Stimulated activated CD4-positive, alpha-beta T cell treated with anti-CD3 and anti-CD28 coated beads, Interleukin-4, amount 100 ng/mL, for 24 hours (primary cell): ENCODE measurements at places on chromosomes 12 and 14.

GRCh38 chr14:75234173-75235115 lies 44.2 kb upstream of the FOS start:
- no peak for DNase-seq

GRCh38 chr12:52975820-52976573 lies 27.1 kb downstream of the KRT18 start:
- DNase-seq = no peak

DNA sequence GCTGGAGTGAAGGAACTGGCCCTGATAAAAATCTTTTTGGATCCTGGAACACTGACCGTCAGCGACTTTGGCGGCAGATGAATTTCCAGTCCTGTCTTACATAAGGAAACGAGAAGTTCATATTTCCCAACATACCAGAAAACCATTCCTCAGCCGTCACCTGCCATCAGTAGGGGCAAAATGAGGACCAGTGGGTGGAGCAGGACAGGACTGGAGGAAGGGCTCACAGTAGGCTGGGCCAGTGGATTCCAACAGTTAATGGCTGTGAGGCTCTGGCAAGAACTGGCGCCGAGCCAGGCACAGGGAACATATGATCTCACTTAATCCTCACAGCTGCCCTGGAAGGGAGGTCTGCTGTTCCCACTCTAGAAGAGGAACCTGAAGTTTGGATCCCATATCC lies 67.2 kb upstream of the FAM181A start:
- no peak for DNase-seq

GRCh38 chr12:63982604-63983295 lies 138.2 kb downstream of the SRGAP1 start:
- no peak for DNase-seq

- no peak for DNase-seq
These were observed 92.7 kb downstream of the DYRK2 start for GRCh38 chr12:67741270-67741669.

DNA sequence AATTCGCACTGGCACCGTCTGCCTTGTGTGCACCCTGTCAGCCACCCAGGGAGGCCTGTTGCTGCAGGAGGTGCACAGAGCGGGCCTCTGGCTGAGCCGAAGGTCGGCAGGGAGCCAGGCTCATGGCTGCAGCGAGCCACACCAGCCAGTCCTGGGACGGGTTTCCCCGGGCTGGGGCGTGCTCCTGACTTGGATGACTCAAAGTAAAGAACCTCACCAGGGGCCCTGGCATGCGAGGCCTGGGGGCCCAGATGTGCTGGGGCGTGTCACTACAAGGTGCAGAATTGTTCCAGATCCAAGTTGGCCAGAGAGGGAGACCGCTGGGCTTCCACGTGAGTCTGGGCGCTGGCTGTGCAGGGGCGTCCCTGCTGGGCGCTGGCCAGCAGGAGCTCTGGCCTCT lies 34.5 kb downstream of the FBRSL1 start:
- DNase-seq = no peak

- peak; percentile 83 for DNase-seq
These were observed 18.9 kb upstream of the SMUG1 start for GRCh38 chr12:54207539-54208294.

- DNase-seq = no peak
These were observed 1.6 kb downstream of the SLC48A1 start for GRCh38 chr12:47774663-47775062.

GRCh38 chr12:127191129-127191528 lies 1075.8 kb upstream of the TMEM132C start:
- DNase-seq = no peak

GRCh38 chr14:50344116-50344775 lies 32.1 kb downstream of the DMAC2L start:
- peak; percentile 87 for DNase-seq

DNA sequence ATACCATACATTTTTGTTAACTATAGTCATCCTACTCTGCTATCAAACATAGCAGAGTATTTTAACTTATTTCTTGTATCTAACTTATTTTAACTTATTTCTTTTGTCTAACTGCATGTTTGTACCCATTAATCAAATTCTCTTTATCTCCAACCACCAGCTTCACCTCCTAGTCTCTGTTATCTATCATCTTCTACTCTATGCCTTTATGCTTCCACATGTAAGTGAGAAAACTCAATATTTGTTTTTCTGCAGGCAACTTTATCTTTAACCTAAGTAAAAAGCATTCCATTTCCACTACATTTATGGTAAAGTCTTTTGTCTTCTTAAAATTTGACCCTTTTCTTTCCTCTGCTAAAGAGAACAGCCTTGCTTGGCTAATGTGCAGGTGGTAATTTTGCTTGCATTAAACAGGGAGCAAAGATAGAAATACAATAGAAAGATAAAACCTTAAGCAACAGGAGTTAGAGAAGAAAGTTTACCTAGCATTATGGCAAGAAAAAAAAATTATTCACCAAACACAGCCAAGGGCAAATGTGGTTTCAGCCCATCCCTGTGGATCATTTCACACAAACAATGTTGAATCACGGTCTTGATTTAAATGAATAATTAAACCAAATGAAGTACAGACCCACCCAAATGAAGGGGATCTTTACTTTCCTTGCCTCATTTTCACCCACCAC lies 110.9 kb upstream of the TSPAN8 start:
- no peak for DNase-seq

DNA sequence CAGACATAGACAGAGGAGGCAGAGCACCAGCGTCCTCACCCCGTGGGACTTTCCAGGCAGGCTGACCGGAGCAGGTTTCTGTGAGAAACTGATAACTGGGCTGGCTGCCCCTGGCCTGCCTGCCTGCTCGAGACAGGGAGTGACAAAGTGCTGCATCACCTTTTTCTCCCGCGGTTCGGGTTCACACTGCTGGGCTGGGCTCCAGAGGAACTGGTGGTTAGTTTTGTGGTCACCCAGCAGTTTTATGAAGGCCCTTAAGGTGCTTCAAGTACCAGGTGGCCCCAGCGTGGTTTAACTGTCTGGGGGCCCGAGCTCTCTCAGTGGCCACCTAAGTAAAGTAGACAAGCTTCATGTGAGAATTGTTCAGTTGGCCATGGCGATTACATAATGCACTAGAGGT lies 1073.6 kb downstream of the BCL11B start:
- DNase-seq = peak; percentile 46

GRCh38 chr12:95129115-95129514 lies 55.7 kb upstream of the NR2C1 start:
- DNase-seq = no peak

DNA sequence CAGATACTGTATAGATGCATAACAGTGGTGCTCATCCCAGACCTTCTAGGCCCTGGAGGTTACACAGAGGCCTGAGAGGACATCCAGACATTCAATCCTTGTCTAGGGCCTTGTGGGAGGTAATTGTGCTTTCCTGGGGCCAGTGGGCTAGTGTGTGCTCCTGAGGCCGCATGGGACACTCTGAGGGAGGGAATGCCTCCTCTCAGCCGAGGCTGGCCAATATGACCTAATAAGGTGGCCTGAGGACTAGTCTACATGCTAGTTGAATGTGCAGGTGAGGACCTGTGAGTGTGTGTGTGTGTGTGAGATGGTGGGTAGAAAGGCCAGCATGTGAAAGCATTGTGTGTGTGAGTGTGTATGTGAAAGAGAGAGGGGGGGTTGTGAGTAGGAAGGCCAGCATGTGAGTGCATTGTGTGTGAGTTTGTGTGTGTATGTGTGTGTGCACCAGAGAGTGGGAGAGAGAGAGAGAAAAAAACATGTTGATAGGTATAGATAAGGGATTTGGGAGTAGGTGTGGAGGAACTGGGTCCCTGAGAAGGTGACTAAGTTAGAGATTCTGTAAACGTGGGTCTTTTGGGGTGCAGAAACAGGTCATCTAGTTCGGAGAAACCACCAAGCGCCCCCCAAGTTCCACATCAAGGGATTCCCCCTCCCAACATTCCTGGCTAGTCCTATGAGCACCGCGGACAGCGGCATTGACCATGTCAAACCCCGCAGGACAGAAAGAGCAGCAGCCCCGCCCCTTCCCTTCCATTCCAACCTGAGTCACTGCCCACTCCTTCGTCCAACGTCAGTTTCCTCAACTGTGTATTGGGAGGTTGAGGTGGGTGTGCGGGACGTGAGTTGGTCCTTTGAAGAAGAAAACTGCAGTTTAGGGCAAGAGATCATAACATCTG lies 9.7 kb upstream of the KRT81 start:
- no peak for DNase-seq

DNA sequence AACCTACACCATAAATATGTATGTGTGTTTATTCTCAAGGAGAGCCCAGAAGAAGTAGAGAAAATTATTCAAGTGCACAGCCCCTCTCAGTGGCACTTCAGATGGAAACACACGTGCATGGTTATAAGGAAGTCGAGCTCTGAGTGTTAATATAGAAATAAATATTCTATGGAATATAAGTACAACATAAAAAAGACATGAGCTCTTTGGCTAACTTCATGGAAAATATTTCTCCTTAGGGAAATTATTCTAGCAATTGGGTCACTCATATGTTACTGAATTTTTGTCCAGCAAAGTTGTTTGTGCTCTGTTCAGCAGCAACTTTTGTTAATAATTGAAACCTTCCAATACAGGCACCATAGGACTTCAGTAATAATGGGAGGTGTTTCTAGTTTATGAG lies 939.0 kb downstream of the LRFN5 start:
- no peak for DNase-seq

- DNase-seq = no peak
These were observed 105.2 kb upstream of the CDKN3 start for GRCh38 chr14:54291491-54292191.
